HCT116 (cell line): ENCODE measurements at places on chromosomes 5 and 9.

DNA sequence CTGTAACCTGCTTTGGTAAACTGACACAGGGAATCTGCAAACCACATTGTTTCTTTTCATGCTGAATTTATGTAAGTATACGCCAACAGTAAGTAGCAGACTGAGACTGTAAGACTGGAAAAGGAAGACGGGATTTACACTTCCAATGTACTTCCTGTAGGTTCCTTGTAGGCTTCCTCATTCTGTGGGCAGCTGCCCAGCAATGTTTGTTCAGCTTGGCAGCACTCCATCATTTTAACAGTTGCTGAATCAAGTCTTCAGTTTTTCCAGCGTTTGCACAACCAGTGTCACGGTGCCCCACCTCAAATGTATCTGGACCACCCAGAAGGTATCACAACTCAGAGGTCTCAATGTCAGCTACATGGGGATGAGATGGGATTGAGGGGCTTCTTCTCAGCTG, 232.6 kb downstream of the PRDM9 start:
- no peak for DNase-seq
- H3K36me3 ChIP-seq = no peaks in the 10 kb centered on the region
- H3K4me3 ChIP-seq = no peak overlapping the region
- no peaks in the 10 kb centered on the region for H3K4me1 ChIP-seq

GRCh38 chr5:76177978-76178377, 94.8 kb downstream of the SV2C start:
- no peak overlapping the region for H3K4me3 ChIP-seq
- no peaks in the 10 kb centered on the region for H3K36me3 ChIP-seq
- no peaks in the 10 kb centered on the region for H3K27me3 ChIP-seq
- H3K4me1 ChIP-seq = no peaks in the 10 kb centered on the region
- DNase-seq = no peak

GRCh38 chr5:96220610-96221390, 212.2 kb downstream of the PCSK1 start:
- H3K4me3 ChIP-seq = no peak overlapping the region
- no peak overlapping the region for H3K27ac ChIP-seq
- no peak for DNase-seq
- H3K4me1 ChIP-seq = no peaks in the 10 kb centered on the region
- H3K36me3 ChIP-seq = no peaks in the 10 kb centered on the region

DNA sequence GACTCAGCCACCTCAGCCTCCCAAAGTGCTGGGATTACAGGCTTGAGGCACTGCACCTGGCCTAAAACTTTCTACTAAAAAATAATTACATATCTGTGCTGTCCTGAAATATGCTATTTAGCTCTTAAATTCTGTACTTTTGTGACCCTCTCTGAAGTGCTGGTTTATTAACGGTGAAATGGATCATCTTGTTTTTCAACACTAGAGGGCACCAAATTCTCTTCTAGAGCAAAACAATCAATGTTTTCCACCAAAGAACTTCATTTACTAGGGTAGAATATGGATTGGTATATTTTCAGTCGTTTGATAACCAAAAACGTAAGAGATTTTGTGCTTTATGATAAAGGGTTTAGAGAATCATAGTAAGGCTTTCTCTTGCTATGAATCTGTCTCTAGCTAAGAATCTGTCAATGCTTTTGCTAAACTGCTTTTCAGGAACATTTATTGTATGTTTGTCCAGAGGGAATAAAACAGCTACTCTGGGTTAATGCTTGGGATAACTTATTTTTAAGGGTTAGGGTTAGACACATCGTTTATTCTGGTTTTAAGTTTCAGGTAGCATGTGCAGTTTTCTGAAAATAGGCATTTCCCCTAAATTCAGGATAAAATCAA, 63.6 kb downstream of the RNF180 start:
- H3K36me3 ChIP-seq = no peaks in the 10 kb centered on the region
- no peak overlapping the region for H3K27ac ChIP-seq
- no peaks in the 10 kb centered on the region for H3K4me1 ChIP-seq
- no peaks in the 10 kb centered on the region for H3K27me3 ChIP-seq
- no peak overlapping the region for H3K4me3 ChIP-seq
- DNase-seq = no peak

DNA sequence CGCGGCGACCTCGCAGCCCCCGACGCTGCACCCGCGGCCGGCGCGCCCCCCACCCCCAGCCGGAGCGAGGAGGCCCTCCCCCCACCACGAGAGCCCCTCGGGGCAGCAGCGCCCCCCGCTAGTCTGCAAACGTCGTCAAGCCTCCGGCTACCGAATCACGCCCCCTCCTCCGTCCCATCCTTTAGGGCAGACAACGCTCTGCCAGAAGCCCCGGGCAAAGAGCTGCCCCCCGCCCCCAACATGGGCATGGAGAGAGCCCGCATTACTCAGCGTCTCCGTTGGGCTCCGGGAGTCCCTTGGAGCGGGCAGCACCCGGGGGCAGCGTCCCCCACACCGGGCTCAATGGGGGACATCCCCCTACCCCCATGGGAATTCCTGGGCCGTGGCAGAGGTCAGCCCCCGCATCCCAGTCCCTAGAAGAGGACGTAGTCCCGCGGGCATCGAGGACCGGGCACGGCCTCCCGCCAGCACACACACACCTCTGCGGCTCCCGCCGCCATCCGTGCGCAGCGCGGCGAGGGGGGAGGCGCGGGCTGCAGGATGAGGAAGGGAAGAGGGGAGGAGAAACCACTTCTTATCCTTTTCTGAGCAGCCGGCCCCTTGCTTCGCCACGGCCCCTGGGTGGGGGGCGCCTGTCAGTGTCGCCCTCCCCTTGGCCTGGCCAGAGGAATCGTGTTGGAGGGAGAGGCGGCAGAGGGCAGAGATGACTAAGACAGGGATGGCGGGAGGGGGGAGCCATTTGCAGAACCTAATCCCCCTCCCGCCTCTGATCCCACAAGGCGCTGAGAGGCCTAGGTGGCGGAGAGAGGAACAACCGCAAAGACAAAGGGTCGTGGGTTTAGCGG, 750 bp downstream of the DNM1 start:
- H3K4me1 ChIP-seq = 0 out of 2 replicates have a peak, but pooled peaks cover 4% of the 10 kb centered on the region
- no peaks in the 10 kb centered on the region for H3K27me3 ChIP-seq
- no peaks in the 10 kb centered on the region for H3K36me3 ChIP-seq
- no peak overlapping the region; the same call in 1 of the 2 replicates for H3K27ac ChIP-seq
- H3K4me3 ChIP-seq = peak overlapping the region; percentile 54

DNA sequence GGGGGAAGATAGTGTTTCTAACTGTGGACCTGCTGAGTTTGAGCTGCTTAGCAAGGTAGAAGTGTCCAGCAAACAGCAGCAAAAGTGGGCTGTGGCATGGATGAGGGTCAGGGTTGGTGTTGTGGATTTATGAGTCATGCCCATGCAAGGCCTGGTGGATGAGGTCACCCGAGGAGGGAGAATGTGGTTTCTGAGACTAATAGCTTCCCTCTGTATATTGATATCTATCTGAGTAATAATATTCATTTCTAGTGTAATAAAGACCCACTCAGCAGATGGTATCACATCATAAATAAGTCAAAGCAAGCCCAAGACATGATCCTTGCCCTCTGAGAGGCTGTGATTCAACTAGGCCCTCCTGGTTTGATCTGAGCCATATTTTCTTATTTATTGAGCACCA, 597.8 kb upstream of the CLINT1 start:
- no peaks in the 10 kb centered on the region for H3K36me3 ChIP-seq
- H3K4me1 ChIP-seq = no peaks in the 10 kb centered on the region
- peaks cover 3% of the 10 kb centered on the region; the same call in 1 of the 2 replicates for H3K27me3 ChIP-seq
- H3K27ac ChIP-seq = no peak overlapping the region

- DNase-seq = no peak
- H3K4me1 ChIP-seq = peaks cover 2% of the 10 kb centered on the region; the same call in 1 of the 2 replicates
Observed at GRCh38 chr5:54651482-54652076, 134.0 kb downstream of the SNX18 start.

GRCh38 chr5:51518607-51519006, 135.4 kb downstream of the ISL1 start:
- no peak for DNase-seq
- no peaks in the 10 kb centered on the region for H3K4me1 ChIP-seq
- H3K27ac ChIP-seq = no peak overlapping the region
- no peak overlapping the region for H3K4me3 ChIP-seq
- no peaks in the 10 kb centered on the region for H3K27me3 ChIP-seq
- no peaks in the 10 kb centered on the region for H3K36me3 ChIP-seq

GRCh38 chr5:45162974-45163373, 354.2 kb downstream of the MRPS30 start:
- no peaks in the 10 kb centered on the region for H3K36me3 ChIP-seq
- H3K27me3 ChIP-seq = no peaks in the 10 kb centered on the region
- no peaks in the 10 kb centered on the region for H3K4me1 ChIP-seq
- no peak overlapping the region for H3K27ac ChIP-seq
- H3K4me3 ChIP-seq = no peak overlapping the region
- no peak for DNase-seq

DNA sequence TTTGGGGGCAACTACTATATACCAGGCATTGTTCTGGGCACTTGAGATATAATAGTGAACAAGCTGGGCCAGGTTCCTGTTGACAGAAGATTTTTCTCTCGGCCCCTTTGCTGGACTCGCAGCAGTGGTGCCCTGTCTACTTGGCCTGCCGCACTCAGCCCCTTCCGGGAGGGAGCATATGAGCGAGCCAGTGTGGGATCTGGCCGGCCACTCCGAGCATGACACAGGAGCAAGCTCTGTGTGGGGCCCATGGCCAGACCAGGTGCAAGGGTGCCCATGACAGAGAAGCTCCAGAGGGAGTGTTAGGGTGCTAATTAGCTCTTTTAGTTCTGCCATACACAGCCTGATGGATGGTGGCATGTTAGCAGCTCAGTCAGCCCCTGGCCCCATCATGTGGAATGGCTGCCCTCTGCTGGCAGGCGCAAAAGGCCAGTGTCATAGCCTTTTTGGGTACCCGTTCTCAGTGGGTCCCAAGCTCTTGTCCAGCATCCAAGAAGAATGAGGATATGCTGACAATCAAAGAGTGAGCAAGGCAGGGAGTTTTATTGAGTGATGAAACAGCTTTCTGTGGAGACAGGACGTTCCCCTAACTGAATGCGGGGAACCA, 9.3 kb upstream of the KIF4B start:
- H3K4me1 ChIP-seq = peaks cover 18% of the 10 kb centered on the region
- no peaks in the 10 kb centered on the region for H3K27me3 ChIP-seq
- H3K4me3 ChIP-seq = no peak overlapping the region
- no peaks in the 10 kb centered on the region for H3K36me3 ChIP-seq

DNA sequence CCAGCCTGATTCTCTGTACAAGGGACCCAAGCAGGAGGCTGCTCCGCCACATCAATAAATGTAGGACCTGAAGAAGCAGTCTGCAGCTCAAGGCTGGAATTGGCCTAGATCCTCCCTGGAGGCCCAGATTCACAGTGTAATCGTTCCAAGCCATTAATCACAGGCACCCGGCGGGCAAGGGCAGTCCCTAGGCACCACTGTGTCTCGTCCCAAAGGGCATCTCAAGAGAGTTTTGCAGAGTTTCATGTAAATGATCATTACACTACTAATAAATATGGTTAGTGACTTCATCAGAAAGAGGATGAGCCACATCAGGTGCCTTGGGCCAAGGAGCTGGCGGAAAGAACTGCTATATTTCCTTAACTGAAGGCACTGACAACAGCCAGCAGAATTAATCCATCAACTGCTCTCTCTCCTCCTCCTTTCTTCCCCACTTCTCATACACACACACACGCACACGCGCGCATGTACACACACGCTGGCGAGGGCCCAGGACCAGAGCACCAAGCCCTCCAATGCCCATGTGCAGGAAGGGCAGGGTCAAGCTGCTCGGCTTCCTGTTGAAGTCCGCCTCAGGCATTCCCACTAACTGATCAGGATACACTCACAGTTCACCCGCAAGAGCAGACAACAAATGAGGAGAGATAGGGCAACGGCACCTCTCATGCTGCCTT, 33.9 kb downstream of the GNAQ start:
- H3K27ac ChIP-seq = no peak overlapping the region
- no peaks in the 10 kb centered on the region for H3K27me3 ChIP-seq
- no peaks in the 10 kb centered on the region for H3K36me3 ChIP-seq
- no peak overlapping the region for H3K4me3 ChIP-seq

DNA sequence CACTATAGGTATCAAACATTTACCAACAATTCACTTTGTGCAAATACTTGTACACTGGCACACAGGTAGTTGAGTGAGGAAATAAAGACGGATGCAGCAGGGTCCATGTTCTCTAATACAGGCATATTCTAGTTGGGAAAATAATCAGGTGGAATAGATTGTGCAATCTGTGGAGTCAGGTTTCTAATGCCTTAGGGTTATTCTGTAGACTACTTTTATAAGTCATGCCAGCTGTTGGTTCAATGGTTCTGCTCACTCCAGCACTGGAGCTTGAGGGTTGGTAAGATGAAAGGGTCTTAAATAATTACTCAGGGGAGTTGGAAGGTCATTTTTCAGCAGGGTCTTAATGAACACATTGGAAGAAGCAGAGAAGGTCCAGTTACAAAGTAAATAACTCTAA, 690.3 kb upstream of the DMAC1 start:
- H3K4me3 ChIP-seq = no peak overlapping the region
- H3K36me3 ChIP-seq = no peaks in the 10 kb centered on the region
- H3K27ac ChIP-seq = no peak overlapping the region

DNA sequence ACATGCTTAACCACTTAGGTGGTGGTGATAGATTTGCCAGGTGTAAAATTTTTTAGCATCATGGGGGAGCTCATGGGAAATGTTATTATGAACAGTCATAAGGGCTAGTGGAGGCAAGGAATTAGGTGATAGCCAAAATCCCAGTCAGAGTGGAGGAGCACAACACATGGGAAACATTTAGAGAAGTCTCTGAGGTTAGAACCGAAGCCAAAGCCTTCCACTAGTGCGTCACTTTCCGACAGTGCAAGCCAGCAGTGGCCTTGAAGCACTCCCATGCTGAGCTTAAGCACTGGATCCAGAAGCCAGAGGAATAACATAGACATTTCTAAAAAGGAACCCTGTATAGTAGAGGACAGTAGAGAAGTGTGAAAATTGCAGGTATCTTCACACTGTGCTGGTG, 101.5 kb upstream of the SNX2 start:
- no peak overlapping the region for H3K27ac ChIP-seq
- no peak overlapping the region for H3K4me3 ChIP-seq
- DNase-seq = no peak
- H3K27me3 ChIP-seq = no peaks in the 10 kb centered on the region
- H3K36me3 ChIP-seq = no peaks in the 10 kb centered on the region

GRCh38 chr9:136689108-136689460, 1.8 kb upstream of the AGPAT2 start:
- no peak for DNase-seq
- H3K4me1 ChIP-seq = peaks cover 46% of the 10 kb centered on the region
- H3K27me3 ChIP-seq = no peaks in the 10 kb centered on the region
- no peaks in the 10 kb centered on the region for H3K36me3 ChIP-seq
- no peak overlapping the region for H3K4me3 ChIP-seq

- H3K4me1 ChIP-seq = peaks cover 12% of the 10 kb centered on the region; the same call in 1 of the 2 replicates
- H3K27me3 ChIP-seq = no peaks in the 10 kb centered on the region
- H3K4me3 ChIP-seq = peak overlapping the region; percentile 54
- peak overlapping the region; percentile 85; the same call in 1 of the 2 replicates for H3K27ac ChIP-seq
- peaks cover 13% of the 10 kb centered on the region for H3K36me3 ChIP-seq
Observed at GRCh38 chr9:128819716-128820664, 1.7 kb downstream of the ENDOG start.

GRCh38 chr9:4549751-4550295, 59.6 kb downstream of the SLC1A1 start:
- H3K27me3 ChIP-seq = no peaks in the 10 kb centered on the region
- no peaks in the 10 kb centered on the region for H3K36me3 ChIP-seq
- no peak overlapping the region for H3K4me3 ChIP-seq
- peaks cover 9% of the 10 kb centered on the region for H3K4me1 ChIP-seq
